Left cardiac atrium (tissue), 4 donors: ENCODE measurements at places on chromosomes 5 and 9. TPM values are rescaled to one million over a fixed set of nuclear protein-coding genes. Genes with fewer than 3 reads are reported as not detected.

- DNase-seq = no peak
These were observed 95.3 kb upstream of the MRPS30 start for GRCh38 chr5:44713446-44713845.

- no peak for DNase-seq
These were observed 47.5 kb downstream of the MRPL36 start for GRCh38 chr5:1751864-1752822.

The OR1Q1 gene
- total RNA-seq = not detected

DNA sequence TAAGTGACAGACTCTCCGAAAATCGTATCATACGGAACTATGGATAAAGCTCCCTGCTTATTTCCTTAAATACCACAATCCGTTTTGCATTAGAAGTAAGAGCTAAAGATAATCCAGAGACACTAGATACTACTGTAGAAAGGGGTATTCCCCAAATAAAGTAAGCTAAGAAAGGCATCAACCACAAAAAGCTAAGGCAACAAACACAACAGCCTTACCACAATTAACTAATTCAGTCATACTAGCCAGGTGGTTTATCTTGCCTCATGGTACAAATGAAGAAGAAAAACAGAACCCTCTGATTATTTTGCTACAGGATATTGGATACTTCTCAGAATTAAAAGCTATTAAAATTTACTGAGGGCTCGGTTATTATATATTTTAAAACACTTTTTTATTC lies 14.1 kb downstream of the ERP44 start:
- no peak for DNase-seq

DNA sequence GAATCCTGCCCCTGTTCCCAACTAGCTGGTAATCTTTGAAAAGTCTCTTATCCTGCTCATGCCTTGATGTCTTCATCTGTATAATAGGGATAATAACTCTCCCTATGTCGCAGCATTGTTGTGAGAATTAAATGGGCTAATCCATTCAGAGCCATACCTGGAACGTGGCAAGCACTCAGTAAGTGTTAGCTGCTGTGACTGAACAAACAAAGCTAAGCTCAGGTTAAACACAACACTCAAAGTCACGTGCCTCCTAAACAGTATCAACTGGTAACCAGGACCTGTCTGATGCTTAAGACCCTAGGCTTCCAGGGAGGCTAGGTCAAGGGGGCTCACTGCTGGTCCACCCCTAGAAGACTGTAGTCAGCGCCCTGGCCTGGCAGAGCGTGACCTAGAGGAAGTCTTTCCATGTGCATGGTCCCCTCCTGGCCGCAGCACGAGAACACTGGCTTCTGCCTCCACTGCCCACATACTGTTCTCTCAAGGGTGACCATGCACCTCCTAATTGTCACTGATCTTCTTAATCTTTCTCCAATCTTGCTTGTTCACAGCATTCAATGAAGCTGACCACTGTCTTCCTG lies 211.1 kb downstream of the TTLL11 start:
- DNase-seq = no peak

The CNTFR gene
- total RNA-seq = 45.3 TPM

DNA sequence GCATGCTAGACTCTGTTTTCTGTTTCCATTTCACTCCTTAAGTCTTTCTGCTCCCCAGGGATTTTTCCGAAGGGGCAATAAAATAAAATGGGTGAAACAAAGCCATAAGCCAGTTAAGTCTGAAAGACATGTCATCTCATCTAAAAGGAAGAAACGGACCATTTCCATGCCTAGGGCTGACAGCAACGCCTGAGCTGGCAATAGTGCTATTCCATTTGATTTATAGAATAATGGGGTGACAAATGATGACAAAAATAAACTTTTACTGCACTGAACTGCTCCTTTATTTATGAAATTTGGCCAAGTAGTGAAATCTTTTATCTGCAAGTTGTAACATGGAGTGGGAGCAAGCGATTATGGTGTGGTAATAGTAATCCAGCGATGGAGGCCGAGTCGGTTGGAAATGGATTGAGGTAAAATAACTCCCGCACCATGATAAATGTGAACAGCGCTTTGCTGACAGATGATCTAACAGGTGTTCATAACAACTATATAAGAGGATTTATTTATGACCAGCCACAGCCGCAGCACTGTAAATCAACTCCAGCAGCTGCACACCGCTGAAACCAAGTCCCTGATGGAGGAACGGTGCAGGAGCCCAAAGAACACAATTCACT lies 219.8 kb upstream of the TBCA start:
- DNase-seq = no peak

The GADD45G gene
- total RNA-seq = 107 TPM

DNA sequence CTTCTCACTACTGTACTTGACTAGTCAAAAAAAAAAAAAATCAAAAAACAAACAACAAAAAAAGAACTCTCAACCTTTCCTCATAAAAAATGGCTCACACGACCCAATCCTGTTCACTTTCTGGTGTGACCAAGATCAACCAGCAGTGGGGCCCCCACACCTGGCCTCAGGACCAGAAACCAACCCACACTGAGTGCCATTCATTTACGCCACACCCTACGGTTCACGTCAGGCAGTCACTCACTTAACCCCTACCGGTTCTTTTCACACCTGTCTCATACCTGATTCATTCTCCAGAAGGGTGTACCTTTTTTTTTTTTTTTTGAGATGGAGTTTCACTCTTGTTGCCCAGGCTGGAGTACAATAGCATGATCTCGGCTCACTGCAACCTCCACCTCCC lies 5.7 kb downstream of the SUSD1 start:
- no peak for DNase-seq

The PCDHGB6 gene
- 5.2 TPM for total RNA-seq

The GPX3 gene
- 1,220 TPM for total RNA-seq
